GM12891 (cell line): ENCODE measurements at places on chromosomes 5 and 9.

GRCh38 chr9:14203356-14204056, 110.4 kb downstream of the NFIB start:
- no peak for DNase-seq

DNA sequence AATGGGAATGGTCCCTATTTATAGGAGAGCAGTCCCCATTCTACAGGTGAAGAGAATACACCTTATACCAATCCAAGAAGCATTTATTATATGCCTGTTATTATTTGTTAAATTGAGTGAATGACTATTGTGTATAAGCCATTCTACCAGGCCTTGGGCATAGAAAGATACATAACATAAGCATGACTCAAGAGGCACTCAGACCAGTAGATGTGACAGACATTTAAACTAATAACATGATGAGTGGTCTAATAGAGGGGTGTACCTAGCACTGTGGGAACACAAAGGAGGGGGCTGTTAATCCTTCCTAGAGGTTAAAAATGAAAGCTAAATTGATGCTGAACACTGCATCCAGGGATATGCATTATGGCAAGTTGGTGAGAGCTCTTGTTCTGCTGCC, 145.0 kb upstream of the TNC start:
- DNase-seq: no peak

DNA sequence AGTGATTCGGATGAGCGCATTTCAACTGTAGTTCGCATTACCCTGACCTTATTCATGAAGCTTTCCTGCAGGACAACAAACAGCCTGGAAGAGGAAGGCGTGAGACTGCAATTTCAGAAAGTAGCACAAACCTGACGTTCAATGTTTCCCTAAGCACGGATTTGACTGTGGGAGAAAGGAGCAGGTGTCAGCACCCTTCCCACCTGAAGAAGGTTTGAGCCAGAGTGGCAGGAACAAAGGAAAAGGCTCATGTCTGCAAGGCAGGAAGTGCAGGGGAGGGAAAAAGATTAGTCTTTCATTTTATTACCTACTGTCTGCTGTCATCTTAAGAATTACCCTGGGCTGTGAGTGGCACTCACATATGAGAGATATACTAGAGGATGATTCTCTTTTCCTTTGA, 114.0 kb downstream of the MED10 start:
- no peak for DNase-seq

DNA sequence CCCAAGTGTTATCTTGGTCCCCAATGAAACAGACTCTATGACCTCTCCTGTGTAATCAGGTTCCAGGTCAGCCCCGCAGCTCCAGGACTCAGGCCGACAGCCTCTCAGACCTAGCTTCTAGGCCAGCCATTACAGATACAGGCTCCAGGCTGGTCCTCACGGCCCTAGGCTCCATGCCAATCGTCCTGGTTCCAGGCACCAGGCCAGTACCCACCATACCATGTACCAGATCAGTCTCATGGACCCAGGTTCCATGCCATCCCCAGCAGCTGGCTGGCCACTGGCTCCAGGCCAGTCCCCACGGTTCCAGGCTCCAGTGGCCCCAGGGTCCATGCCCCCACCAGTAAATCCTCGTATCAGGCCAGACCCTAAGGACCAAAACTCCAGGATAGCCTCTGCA, 1326.6 kb upstream of the C9orf72 start:
- DNase-seq: no peak

DNA sequence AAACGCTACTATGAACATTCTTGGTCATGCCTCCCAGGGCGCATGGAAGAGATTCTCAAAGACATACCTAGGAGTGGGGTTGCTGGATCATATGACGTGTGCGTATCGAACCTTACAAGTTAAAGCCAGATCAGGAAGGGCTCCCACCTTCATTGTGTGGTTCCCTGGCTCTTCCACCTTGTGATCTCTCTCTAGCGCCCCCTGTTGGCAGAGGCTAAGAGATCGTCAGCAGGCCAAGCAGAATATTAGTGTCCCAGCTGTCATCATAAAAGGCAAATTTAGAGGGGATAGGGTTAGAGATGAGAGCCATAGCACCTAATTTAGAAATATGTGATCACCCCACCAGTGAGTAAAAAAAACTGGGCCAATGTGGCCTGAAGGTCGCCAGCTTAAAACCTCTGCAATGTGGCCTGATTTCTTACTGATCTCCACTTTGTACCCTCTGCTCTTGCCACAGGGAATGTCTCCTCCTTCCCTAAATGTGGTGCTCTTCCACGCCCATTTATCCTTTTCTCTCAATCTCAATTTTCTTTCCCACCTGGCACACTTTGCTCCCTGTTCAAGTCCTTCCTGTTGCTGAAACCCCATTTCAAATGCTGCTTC, 91.7 kb upstream of the SHB start:
- peak; percentile 23 for DNase-seq

DNA sequence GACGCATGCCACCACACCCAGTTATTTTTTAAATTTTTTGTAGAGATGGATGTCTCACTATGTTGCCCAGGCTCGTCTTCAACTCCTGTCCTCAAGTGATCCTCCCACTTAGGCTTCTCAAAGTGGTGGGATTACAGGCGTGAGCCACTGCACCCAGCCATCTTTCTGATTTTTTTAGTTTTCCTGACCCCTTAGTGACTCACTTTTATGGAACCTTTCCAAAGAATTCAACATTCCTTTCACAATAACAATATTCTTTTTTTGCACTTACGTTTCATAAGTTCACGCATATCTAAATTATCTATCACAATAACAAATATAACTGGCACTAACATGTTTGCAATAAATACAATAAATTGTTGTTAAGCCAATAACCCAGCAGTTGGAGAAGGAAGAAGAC, 8.5 kb downstream of the ELOVL7 start:
- no peak for DNase-seq

- DNase-seq: no peak
These were observed 24.0 kb downstream of the GALNT10 start for GRCh38 chr5:154214371-154215106.

GRCh38 chr5:177354711-177355110, 3.0 kb upstream of the RGS14 start:
- DNase-seq: no peak

DNA sequence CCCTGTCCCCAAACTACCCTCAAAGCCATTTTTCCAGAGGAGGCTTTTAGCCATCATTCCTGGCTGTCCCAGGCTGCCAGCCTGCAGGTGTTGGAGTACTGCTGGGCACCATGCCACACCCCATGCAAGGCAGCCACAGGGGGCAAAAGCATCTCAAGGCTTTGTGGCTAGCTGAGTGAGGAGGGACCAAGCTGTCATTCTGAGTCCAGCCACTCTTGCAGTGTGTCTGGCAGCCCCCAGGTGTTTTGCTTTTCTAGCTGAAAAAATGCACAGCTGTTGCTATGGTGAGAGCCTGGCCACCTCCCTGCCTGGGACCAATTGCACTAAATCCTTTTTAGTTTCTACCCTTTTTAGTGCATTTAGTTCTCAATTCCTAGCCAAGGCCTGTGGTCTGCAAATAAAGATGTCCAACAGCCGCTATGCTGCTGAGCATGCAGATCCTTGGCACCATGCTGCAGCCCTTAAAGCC, 50.4 kb upstream of the PTGS1 start:
- no peak for DNase-seq

DNA sequence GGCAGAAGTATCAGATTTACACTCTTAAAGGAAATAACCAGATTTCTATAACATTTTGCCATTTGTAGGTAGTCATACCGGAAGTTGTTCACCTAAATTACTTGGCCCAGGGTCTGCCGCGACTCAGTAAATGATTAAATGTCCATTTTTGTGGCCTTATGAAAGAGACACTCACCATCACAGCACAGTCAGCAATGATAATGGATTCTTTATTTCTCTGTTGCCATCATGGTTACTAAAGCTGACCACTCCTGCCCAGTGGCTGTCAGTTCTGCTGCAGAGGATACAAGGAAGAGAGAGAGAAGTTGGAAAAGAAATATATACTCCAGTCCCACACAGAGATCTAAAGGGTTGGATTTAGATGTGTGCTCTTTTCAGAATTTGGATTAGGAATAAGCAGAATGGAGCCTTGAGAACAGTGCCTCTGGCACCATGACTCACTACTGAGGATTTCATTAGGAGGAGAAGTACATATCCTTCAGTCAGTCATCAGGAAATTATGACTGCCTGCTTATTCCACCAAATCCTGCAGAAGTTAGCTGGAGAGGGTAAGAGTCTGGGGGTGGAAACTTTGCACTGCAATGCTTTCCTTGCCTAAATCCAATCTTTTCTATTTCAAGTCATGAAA, 72.8 kb upstream of the EFNA5 start:
- no peak for DNase-seq

DNA sequence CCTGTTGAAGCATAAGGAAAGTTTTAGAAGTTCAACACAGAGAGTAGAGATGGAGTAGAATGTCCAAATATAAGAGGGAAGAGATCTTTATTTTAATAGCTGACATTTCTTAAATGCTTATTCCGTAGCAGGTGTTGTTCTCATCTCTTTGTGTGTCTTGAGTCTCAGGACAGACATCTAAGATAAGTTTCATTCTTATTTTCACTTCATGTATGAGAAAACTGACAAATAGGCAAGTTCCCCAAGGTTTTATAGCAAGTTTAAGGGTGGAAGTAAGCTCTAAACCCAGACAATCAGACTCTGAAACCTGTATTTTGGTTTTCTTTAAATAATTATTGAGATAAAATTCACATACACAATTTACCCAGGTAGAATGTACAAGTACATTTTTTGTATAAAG, 228.4 kb upstream of the PPP1R2B start:
- no peak for DNase-seq

DNA sequence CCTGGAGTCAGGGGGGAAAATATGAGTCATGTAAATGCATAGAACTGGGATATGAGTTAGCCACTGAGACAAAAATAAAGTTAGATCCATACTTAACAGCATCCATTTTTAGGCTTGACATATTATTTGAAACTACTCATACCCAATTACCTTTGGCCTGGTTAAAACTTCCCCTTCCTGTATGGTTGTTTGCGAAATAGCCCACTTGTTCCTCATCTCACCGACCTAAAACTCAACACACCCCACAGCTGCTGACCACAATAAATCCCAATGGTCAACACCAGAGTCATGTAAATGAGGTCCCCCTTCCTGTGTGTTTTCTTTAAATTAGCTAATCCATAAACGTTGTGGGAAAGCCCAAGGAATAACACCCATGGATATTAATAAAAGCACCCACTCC, 55.2 kb upstream of the TMEM215 start:
- no peak for DNase-seq

DNA sequence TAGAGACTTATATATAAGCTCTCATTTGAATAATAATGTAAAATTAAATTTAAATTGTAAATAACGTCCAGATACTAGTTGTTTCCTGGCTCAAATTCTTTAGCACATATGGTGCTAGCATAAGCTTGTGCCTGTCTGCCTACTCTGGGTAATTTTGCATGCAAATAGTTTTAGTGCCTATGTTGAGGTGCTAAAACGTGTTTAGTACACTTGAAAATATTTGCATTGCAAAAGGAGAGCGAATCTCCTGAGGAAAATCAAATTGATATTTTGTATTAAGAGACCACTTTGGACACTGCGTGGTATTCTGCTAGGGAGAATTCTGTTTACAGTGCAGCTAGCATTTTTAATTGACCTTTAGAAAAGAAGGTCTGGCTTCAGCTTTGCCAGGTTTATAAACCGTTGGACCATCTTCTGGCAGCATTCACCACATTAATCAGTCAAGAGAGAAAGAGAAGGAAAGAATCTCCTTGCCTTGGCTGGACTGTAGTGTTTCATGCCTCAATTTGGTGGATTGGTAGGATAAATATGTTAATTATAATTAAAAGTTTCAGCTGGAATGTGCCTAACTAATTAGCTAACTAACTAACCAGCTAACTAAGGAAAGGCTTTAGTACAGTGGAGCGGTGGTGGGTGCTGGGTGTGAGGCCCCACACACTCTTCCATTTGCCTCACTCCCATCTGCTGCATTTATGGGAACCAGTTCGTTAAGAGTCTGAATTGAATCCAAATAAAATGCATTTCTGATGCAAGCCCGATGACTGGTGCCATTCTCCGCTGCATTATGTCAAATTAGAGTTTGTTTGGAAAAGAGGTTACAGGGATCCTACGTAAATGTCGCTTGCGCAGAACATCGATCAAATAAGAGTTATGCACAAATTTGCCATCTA, 150.1 kb upstream of the MPDZ start:
- no peak for DNase-seq

DNA sequence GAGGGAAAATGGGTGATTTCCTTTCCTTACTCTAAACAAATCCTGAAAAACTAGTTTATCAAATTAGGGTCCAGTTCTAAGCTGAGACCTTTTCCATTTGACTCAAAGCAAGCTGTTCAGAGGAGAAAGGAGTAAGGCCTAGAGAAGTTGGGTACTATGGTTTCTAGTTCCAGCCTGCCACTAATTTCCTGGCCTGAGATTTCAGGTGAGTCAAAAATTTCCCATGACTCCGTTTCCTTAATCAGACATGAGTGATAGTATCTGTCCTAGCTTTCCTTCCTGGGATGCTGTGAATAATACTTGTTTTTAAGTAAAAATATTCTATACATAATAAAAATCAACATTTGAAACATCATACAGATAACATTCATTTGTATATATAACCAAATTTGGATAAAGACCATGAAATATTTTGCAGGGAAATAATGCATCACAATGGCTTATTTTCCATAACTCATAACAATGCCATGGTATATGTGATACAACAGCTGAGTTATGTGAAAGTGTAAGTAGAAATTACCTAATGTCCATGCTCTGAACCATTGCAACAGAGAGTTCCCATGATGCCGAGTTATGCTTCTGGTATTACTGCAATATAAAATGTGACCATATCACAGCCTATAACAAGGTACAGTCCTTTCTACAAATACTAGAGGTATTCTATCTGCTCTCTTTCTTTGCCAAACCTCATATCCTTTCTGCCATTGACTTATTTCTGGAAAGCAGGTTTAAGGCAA, 142.7 kb downstream of the MLLT3 start:
- DNase-seq: no peak

GRCh38 chr5:12392246-12392645, 488.0 kb upstream of the CTNND2 start:
- DNase-seq: no peak

DNA sequence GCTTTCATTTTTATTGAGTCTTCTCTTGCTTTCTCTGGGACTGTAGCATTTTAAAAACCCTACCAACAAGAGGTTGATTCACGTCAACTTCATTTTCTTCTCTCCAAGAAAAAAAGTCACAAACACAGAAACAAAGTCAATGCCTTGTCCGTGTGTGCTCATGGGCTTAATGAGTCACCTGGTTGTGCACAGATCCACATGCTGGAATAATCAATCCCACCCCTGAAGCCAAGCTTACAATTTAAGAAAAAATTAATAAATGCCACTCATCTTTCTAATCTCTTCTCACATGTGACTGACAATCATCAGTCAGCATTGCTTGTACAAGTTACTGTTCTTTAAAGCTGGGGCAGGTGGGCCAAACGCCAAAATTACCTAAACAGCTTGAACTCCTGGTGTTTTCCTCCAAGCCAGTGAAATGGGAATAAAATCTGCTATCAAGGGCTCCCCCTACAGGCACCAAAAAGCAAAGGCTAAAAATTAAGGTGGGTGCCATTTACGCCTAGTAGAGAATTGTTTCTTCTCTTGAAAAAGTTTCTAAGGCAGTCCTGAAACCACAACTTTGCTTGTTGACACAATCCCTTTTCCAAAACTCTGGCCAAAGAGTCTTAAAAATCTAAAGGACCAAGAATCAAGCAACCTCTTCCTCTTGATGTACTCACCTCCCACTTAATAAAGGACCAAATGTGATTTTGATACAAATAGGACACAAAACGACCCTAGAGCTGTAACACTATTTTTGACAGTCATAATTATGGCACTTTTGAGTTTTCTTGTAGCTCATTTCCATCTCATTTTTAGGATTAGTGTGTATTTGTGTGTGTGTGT, 21.3 kb downstream of the TRMO start:
- no peak for DNase-seq

- peak; percentile 33 for DNase-seq
These were observed 18.5 kb upstream of the ERMP1 start for GRCh38 chr9:5851445-5851844.

GRCh38 chr5:136108180-136108611, 24.4 kb upstream of the SMAD5 start:
- no peak for DNase-seq
